ENCODE measurements at places on chromosomes 5 and 9. TPM values are rescaled to one million over a fixed set of nuclear protein-coding genes. Genes with fewer than 3 reads are reported as not detected.

STK32A gene
- not detected for total RNA-seq

GRCh38 chr5:34039398-34040157 lies 3.4 kb downstream of the C1QTNF3 start:
- DNase-seq: no peak

DNA sequence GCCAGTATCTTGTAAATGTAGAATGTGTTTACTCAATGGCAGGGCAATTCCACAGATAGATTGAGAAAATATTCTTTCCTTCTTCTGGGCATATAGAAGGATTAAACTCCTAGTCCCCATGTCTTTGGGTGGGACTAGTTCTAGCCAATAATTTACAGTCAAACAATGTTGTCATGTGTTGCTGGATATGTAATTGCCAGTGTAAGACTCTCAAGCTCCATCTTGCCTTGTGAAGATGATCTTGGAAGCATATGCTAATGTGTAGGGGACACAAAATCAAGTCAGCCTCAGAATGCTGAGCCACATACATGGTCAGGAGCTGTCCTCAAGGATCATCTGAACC lies 386.9 kb downstream of the CETN3 start:
- no peak for DNase-seq

DNA sequence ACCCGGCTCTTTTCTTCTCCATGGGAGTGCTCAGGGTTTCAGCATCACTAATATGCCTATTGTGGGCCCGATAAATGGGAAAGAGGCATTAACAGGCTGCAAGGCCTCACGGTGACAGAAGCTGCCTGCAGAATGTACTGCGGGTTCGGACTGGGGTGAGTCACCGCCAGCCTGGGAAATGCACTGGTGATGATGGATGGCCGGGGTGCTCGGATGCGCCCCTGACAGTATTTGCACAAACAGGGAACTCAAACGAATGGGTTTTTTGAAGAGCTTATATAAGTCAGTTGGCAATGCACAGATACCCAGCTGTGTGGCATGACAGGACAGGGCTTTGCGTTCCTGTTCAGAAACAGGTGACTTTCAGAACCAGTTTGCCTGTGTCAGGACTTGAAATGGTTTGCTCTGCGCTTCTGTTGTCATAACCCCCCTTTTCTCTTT lies 42.0 kb upstream of the PITX1 start:
- no peak for DNase-seq

DNA sequence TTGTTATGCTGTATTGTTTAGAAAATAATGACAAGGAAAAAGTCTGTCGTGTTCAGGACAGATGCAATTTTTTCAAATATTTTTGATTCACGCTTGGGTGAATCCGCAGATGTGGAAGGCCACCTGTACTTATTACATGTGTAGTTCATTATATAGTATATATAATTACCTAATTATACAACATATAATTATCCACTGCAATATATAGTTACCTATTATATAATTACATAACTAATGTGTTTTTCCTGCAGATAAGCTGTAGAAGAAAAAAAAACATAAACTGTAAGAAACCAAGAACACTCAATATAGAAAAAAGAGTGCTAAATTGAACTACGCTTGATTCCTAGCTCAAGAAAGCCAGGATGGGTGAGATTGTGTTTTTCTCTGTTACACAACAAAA lies 93.6 kb upstream of the RANBP3L start:
- no peak for DNase-seq

- no peak for DNase-seq
Observed at GRCh38 chr5:136457390-136458013, 92.2 kb upstream of the TRPC7 start.
